Cardiac muscle cell (in vitro differentiated cells and primary cell): ENCODE measurements at places on chromosomes 1 and 21. TPM values are rescaled to one million over a fixed set of nuclear protein-coding genes. Genes with fewer than 3 reads are reported as not detected.

- no peaks in the 10 kb centered on the region for H3K36me3 ChIP-seq
- H3K27me3 ChIP-seq: peaks cover 100% of the 10 kb centered on the region
- H3K27ac ChIP-seq: no peak overlapping the region
- H3K4me1 ChIP-seq: peaks cover 6% of the 10 kb centered on the region
Observed at GRCh38 chr1:220887520-220888416, 8.5 kb downstream of the HLX start.

DNA sequence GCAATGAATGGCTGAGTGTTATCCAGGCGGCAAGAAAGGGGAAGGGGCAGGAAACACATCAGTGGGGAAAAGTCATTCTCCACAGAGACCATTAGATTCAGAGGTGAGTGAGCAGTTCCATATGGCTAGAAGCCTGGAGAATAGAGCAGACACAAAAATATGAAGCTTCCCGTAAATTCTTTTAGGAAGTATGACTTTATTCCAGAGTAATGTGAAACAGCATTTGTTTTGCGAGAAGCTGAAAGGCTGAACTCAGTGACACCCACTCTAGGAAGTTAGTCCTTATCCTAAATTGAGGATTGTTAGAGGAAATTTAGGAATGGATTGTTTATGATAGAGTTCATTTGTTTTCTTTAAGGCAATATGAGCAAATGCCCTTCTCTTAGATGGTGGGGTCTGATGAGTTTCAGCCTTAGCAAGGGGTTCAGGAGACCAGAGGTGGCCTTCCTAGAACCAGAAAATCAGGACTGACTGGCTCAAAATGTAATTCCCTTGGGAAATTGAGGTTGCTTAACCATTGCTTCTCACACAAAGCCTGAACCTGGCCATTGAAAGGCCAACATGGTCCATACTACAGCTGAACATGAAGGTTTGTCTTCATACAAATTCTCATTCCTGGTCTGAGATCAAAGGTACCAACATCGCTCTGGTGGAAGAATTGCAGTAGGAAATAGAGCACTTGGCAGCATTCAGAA, 167.5 kb downstream of the TPR start:
- no peaks in the 10 kb centered on the region for H3K36me3 ChIP-seq
- no peaks in the 10 kb centered on the region for H3K4me1 ChIP-seq
- H3K4me3 ChIP-seq: no peak overlapping the region
- no peaks in the 10 kb centered on the region for H3K27me3 ChIP-seq
- peak; percentile 18 for DNase-seq
- H3K27ac ChIP-seq: no peak overlapping the region

ZNF648 gene
- total RNA-seq: 0.12 and 0.39 TPM in 2 replicates

DNA sequence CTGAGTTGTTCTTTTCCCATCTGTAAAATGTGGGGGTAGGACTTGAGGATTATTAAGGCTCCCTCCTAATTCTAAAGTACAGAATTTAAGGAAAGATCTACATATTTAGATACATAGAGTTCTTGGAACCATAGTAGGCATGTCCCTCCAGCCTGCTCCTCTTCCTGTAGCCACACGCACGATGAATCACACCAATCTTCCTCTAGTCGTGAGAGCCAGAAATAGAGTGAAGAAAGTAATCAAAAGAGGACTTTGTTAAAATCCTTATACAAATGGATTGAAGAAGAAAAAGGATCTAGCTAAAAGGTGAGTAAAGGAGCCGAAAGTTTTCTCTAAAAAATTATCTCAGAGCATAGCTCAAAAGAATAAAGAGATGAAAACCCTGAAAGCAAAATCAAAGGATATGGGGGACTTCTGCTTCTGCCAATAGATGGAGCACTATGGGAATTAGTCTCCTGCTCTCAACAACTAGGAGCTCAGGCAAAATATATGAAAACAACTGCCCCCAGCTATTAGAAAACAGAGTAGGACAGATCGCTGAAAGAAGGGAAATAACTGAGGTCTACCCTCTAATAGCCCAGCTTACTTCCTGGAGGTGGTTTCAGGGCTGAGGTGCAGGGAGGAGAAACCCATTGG, 8.5 kb downstream of the C1orf141 start:
- H3K4me3 ChIP-seq: no peak overlapping the region
- H3K27ac ChIP-seq: no peak overlapping the region
- no peak for DNase-seq
- H3K4me1 ChIP-seq: no peaks in the 10 kb centered on the region
- no peaks in the 10 kb centered on the region for H3K36me3 ChIP-seq
- no peaks in the 10 kb centered on the region for H3K27me3 ChIP-seq

DNA sequence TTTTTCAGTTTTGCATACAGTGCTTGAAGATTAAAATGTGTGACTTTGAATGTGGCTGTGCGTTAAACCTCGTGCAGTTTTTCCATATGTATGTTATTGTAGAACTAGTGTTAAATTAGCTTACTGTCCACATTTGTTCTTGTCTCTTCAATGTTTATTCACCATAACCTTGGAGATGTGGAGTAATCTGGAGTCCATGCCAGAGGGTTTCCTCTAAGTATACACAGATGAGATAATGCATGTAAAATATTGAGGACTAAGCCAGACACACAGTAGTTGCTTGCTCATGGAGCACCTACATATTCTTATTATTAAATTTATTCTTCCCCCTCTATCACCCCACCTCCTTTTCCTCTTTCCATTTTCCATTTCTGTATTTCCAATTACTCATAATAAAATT, 7.7 kb upstream of the GIPC2 start:
- H3K4me1 ChIP-seq: no peaks in the 10 kb centered on the region
- H3K27ac ChIP-seq: no peak overlapping the region
- peaks cover 5% of the 10 kb centered on the region for H3K27me3 ChIP-seq
- no peak for DNase-seq
- H3K4me3 ChIP-seq: no peak overlapping the region
- H3K36me3 ChIP-seq: no peaks in the 10 kb centered on the region

SPRR1A gene
- total RNA-seq: not detected in 2 replicates

PAPPA2 gene
- 2.0 and 2.9 TPM in 2 replicates for total RNA-seq

DNA sequence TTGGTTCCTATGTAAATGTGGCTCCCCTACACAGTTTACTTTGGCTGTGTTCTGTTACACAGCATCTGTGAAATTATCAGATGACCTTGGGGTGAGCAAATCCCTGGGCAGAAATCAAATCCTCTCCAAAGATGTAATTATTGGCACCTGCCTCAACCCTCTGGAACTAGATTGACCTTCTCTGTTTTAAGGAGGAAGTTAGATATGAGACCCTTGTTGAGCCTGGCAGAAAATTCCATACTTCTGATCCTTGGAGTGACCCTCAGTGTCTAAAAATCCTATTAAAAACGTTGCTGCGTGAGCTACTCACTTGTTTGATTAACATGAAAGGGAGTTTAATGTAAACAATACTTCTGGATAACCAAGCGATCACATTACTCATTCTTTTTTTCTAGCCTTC, 122.0 kb downstream of the CLIC6 start:
- no peaks in the 10 kb centered on the region for H3K36me3 ChIP-seq
- H3K4me1 ChIP-seq: no peaks in the 10 kb centered on the region
- DNase-seq: no peak
- no peaks in the 10 kb centered on the region for H3K27me3 ChIP-seq
- no peak overlapping the region for H3K27ac ChIP-seq

PEX11B gene
- 28.2 and 28.4 TPM in 2 replicates for total RNA-seq

DNA sequence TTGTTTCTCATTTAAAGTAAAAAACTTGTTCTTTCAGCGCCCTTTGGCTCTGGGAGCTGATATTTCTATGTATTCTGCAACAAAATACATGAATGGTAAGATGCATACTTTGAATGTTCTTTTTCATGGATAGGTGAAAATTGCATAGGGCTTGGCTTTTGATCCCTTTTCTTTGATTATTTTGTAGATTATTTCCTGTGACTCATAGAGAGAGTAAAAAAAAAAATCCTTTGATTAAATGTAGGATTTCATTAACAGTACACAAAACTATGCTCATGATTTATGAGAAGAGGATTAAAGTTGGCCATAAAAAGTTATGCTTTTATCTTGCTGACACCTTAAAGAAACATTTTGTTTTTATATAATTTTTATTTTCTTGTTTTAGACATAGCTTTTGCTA, 18.7 kb downstream of the CTH start:
- H3K4me1 ChIP-seq: no peaks in the 10 kb centered on the region
- peaks cover 11% of the 10 kb centered on the region for H3K36me3 ChIP-seq
- no peak overlapping the region for H3K27ac ChIP-seq
- no peaks in the 10 kb centered on the region for H3K27me3 ChIP-seq

DNA sequence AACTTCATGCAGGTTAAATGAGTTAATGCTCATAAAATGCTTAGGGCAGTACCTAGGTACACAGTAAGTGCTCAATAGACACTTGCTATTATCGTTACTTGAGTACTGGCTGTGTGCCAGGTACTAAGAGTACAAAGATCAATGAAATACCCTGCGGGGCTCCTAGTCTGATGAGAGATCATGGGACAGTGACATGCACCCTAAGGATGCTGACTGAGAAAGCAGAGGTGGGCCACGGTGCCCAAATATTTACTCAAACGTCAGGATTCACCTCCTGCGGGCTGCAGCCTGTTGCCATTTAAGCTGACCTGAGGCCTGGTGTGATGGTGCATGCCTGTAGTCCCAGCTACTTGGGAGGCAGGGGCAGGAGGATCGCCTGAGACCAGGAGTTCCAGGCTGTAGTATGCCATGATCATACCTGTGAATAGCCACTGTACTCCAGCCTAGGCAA, 19.8 kb upstream of the LUZP1 start:
- no peak overlapping the region for H3K4me3 ChIP-seq
- no peaks in the 10 kb centered on the region for H3K4me1 ChIP-seq
- no peaks in the 10 kb centered on the region for H3K36me3 ChIP-seq
- DNase-seq: no peak
- no peak overlapping the region for H3K27ac ChIP-seq

DNA sequence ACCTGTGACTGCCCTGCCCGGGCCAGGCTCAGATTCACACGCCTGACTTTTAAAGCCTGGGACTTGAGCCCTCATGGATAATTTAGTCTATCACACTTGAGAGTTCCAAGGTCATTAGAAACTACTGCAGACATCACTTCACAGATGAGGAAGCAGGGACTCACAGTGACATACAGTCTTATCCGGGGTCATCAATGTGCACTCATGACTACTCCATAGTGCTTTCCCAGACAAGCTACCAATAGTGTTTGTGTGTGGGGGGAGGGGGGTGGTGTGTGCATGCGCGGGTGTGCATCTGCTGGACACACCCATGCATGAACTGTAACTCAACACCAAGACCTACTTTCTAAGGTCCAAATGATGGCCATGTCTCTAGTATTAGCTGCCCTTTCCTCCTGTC, 16.1 kb upstream of the SLC5A9 start:
- no peak for DNase-seq
- H3K36me3 ChIP-seq: no peaks in the 10 kb centered on the region

- H3K36me3 ChIP-seq: no peaks in the 10 kb centered on the region
- DNase-seq: peak; percentile 72
- H3K27ac ChIP-seq: no peak overlapping the region
- no peak overlapping the region for H3K4me3 ChIP-seq
Observed at GRCh38 chr21:17270229-17270628, 242.6 kb upstream of the CXADR start.

DNA sequence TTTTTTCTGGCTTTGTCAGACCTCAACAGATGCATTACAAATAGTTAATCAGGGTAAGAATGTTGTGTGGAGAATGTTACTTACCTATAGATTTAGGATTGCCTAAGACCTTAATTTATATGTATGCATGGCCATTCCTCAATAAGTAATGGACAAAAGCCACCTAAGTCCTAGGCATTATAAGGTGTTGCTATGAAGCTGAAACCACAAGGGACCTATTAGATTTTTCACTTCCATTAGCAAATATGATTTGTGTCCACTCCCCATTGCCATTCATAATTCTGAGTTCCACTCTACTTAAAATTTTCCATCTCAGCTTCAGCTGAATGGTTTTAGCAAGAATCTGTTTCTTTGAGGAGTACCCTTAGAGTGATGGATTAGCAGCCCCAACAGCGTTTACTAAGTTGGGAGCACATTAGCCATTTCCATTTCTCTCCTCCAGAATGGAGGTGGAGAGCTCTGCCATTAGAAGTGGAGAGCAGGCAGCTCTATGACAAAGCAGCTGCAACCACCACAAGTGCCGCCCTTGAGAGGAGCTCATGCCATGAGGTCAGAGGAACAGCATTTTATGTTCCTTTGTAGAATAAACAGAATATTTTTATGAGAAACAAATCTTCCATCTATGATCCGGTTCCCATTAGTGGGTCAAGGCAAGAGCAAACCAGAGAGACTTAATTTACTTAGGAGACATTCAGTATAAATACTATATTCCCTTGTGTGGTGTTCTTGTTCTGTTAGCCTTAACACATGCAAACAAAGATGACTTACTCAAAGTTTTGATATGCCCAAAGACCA, 28.9 kb upstream of the C1orf87 start:
- H3K36me3 ChIP-seq: no peaks in the 10 kb centered on the region
- H3K27me3 ChIP-seq: no peaks in the 10 kb centered on the region
- no peaks in the 10 kb centered on the region for H3K4me1 ChIP-seq

- H3K36me3 ChIP-seq: peaks cover 30% of the 10 kb centered on the region
- no peak overlapping the region for H3K4me3 ChIP-seq
- DNase-seq: no peak
- no peaks in the 10 kb centered on the region for H3K4me1 ChIP-seq
Observed at GRCh38 chr21:32315511-32316281, 17.0 kb downstream of the MRAP start.

GRCh38 chr1:234912548-234913277, 215.9 kb downstream of the TOMM20 start:
- no peaks in the 10 kb centered on the region for H3K27me3 ChIP-seq
- H3K36me3 ChIP-seq: no peaks in the 10 kb centered on the region
- no peak overlapping the region for H3K4me3 ChIP-seq
- H3K27ac ChIP-seq: no peak overlapping the region
- peaks cover 14% of the 10 kb centered on the region for H3K4me1 ChIP-seq

- no peak overlapping the region for H3K4me3 ChIP-seq
- H3K36me3 ChIP-seq: no peaks in the 10 kb centered on the region
- no peak for DNase-seq
Observed at GRCh38 chr1:63903947-63904610, 130.3 kb downstream of the ROR1 start.

- H3K36me3 ChIP-seq: peaks cover 2% of the 10 kb centered on the region
- no peaks in the 10 kb centered on the region for H3K27me3 ChIP-seq
- peak overlapping the region; percentile 31 for H3K27ac ChIP-seq
- DNase-seq: no peak
Observed at GRCh38 chr1:203305809-203306088, 430 bp downstream of the BTG2 start.

DNA sequence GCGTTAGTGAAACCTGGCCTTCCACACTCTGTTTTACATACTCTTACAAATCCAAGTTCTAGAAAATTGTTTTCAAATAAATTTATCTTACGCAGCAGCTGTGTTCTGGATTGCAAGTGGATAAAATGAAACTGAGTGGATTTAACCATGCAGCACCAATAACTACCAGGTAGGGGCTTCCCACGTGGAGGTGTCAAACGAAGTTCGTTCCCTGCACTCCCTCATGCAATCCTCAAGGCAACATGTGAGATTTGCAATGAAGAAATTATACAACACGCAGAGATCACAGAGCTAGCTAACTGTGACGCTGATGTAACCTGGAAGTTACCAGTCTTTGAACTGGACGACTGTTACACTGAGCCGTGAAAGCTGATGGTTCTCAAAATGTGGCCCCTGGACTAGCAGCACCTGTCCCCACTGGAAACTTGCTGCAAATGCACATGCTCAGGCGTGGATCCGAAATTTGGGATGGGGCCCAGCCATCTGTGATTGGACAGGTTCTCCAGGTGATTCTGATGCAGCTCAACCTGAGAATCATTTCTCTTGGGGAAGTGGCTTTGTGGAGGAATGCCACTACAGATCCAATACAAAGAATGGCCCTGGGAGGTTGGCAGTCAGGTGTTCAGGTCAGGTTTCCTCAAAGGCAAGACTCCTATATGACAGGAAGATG, 36.3 kb downstream of the RSPH1 start:
- DNase-seq: no peak
- H3K4me3 ChIP-seq: no peak overlapping the region
- no peaks in the 10 kb centered on the region for H3K4me1 ChIP-seq
- no peaks in the 10 kb centered on the region for H3K36me3 ChIP-seq
